ENCODE measurements at places on chromosomes 5 and 9. TPM values are rescaled to one million over a fixed set of nuclear protein-coding genes. Genes with fewer than 3 reads are reported as not detected.
A peak's percentile ranks its signal among the peaks of the same experiment; 100 is the strongest.

PCDHGB1 gene
- not detected for total RNA-seq

PROB1 gene
- 6.2 TPM for total RNA-seq

MCTP1 gene
- total RNA-seq = 1.1 TPM

- no peak overlapping the region for H3K27ac ChIP-seq
- H3K4me3 ChIP-seq = no peak overlapping the region
- H3K4me1 ChIP-seq = no peaks in the 10 kb centered on the region
- H3K27me3 ChIP-seq = peaks cover 7% of the 10 kb centered on the region
Measured at GRCh38 chr5:11069041-11069440, 308.0 kb upstream of the DAP start.

PKN3 gene
- 7.2 TPM for total RNA-seq

GRCh38 chr9:96509848-96510247 lies 59.9 kb downstream of the HABP4 start:
- H3K27me3 ChIP-seq = no peaks in the 10 kb centered on the region
- no peak overlapping the region for H3K4me3 ChIP-seq
- DNase-seq = no peak
- peaks cover 4% of the 10 kb centered on the region for H3K4me1 ChIP-seq
- H3K27ac ChIP-seq = no peak overlapping the region
- peaks cover 2% of the 10 kb centered on the region for H3K36me3 ChIP-seq

- H3K36me3 ChIP-seq = peaks cover 2% of the 10 kb centered on the region
- no peak overlapping the region for H3K4me3 ChIP-seq
- no peak for DNase-seq
- no peaks in the 10 kb centered on the region for H3K27me3 ChIP-seq
Measured at GRCh38 chr9:94921092-94921471, 194.6 kb downstream of the AOPEP start.

DNA sequence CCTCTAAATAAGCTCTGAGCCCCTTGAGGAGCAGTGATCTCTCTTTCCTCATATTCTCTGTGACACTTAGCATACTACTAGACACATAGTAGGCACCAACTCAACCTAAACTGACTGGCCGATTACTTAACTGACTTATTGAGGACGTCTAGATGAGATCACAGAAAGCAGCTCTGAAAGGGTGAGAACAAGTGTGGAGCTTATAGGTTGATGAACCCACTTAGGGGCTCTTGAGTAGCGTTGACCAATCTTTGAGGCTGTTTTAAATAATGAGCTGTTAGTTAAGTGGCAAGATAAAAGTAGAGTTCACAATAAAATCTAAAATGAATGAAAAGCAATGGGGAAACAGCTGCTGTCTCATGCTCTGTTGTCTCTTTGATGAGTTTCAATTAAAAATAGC lies 124.7 kb upstream of the TNPO1 start:
- no peak overlapping the region for H3K27ac ChIP-seq
- peaks cover 51% of the 10 kb centered on the region for H3K27me3 ChIP-seq
- H3K4me1 ChIP-seq = no peaks in the 10 kb centered on the region
- no peak overlapping the region for H3K4me3 ChIP-seq

DNA sequence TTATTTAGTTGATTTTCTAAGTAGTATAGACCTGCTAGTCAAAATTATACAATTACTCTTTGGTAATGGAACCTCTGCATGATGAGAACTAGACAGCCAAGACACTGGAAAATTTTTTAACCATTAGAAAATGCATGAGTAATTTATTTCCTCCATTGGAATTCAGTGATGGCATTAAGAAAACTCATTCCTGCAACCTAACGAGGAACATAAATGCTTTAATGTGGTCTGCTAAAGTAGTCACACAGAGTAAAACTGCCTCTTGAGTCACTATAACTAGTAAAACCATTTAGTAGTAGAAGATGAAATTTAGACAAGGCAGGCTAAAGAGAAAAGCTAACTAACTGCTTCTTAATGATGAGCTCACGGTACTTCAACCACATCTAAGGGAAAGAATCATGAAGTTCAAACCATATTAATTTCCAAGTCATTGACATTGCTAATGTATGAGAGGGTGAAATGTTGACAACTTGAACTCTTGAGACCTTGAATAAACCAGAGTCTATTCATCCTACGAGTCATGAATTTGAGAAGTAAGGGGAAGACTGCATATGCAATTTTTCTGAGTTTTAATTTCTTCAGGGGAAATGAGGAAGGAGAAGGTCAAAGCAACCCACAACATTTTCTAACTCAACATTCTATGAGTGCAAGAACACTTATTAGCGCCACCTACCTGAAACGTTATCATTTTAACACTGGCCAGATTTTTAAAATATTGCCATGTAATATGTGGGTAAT lies 74.4 kb downstream of the GLIS3 start:
- peak overlapping the region; percentile 75 for H3K27ac ChIP-seq
- H3K4me1 ChIP-seq = peaks cover 41% of the 10 kb centered on the region
- H3K36me3 ChIP-seq = no peaks in the 10 kb centered on the region
- no peak for DNase-seq

GRCh38 chr5:65779643-65780042 lies 57.6 kb downstream of the NLN start:
- DNase-seq = no peak
- peaks cover 27% of the 10 kb centered on the region for H3K4me1 ChIP-seq
- peaks cover 48% of the 10 kb centered on the region for H3K36me3 ChIP-seq
- H3K27ac ChIP-seq = peak overlapping the region; percentile 60
- H3K27me3 ChIP-seq = no peaks in the 10 kb centered on the region
- no peak overlapping the region for H3K4me3 ChIP-seq

DNA sequence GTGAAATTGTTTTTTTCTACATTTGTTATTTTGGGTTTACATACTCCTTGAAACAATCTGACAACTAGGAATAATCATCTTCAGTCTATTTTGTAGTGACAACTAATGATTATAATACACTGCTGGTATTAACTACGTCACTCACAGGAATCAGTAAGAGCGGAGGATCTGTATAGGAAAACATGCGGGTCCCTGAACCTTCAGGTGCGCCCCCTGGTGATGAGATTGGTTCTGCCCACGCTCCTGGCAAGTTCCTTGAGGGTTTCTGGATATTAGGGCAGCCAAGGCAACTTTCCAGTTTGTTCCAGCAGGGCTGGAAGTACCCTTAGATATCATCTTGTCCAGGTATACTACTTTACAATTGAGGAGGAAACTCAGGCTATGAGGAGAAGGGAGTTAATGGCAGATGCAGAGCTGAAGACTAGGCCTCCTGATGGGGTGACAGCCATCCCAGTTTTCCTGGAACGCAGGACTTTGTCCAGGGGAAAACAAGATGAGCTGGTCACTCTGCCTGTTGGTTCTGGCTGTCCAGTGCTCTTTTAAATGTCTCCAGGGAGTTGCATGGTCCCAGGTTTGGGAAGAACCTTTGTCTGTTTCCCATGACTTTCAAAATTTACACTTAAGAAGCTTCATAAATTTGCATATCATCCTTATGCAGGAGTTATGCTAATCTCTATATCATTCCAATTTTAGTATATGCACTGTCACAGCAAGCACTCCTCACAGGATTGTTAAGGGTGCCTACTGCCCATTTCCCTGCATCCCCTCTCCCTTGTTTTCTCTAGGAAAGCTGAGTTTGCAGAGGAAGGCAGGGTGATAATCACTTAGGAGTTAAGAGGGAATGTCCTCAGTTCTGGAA lies 14.9 kb upstream of the WNT8A start:
- H3K27me3 ChIP-seq = no peaks in the 10 kb centered on the region
- H3K4me1 ChIP-seq = peaks cover 3% of the 10 kb centered on the region
- DNase-seq = peak; percentile 62
- no peaks in the 10 kb centered on the region for H3K36me3 ChIP-seq
- no peak overlapping the region for H3K4me3 ChIP-seq

AIF1L gene
- total RNA-seq = 0.92 TPM

DNA sequence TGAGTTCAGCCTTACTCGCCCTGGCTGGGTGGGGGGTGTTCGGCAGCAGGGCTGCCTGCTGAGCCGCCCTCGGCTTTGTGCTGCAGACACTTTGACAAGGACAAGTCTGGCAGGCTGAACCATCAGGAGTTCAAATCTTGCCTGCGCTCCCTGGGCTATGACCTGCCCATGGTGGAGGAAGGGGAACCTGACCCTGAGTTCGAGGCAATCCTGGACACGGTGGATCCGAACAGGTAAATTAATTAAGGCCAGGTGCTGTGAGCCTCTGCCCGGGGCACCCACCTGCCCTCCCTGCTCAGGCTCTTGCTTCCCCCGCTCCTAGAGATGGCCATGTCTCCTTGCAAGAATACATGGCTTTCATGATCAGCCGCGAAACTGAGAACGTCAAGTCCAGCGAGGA lies 24.2 kb downstream of the DYNC2I2 start:
- no peaks in the 10 kb centered on the region for H3K27me3 ChIP-seq
- no peak overlapping the region for H3K4me3 ChIP-seq
- peaks cover 6% of the 10 kb centered on the region for H3K36me3 ChIP-seq
- no peak overlapping the region for H3K27ac ChIP-seq

GPX8 gene
- total RNA-seq = not detected

PCDHB14 gene
- total RNA-seq = not detected

PRLR gene
- not detected for total RNA-seq

PCDHA12 gene
- total RNA-seq = not detected

GGTA1 gene
- total RNA-seq = not detected

MED7 gene
- 14.2 TPM for total RNA-seq

GRCh38 chr5:87853541-87853940 lies 415.1 kb downstream of the TMEM161B start:
- H3K27ac ChIP-seq = no peak overlapping the region
- no peak overlapping the region for H3K4me3 ChIP-seq
- no peaks in the 10 kb centered on the region for H3K36me3 ChIP-seq
- H3K27me3 ChIP-seq = no peaks in the 10 kb centered on the region
- no peaks in the 10 kb centered on the region for H3K4me1 ChIP-seq

PCDHAC1 gene
- total RNA-seq = not detected

- DNase-seq = no peak
- no peaks in the 10 kb centered on the region for H3K36me3 ChIP-seq
- H3K27ac ChIP-seq = no peak overlapping the region
- no peak overlapping the region for H3K4me3 ChIP-seq
- H3K4me1 ChIP-seq = no peaks in the 10 kb centered on the region
Measured at GRCh38 chr5:129617206-129617605, 130.7 kb upstream of the MINAR2 start.

- H3K4me3 ChIP-seq = no peak overlapping the region
- no peaks in the 10 kb centered on the region for H3K36me3 ChIP-seq
- H3K27ac ChIP-seq = no peak overlapping the region
- H3K27me3 ChIP-seq = peaks cover 17% of the 10 kb centered on the region
- no peak for DNase-seq
Measured at GRCh38 chr9:69445251-69445650, 120.2 kb downstream of the ENTREP1 start.

DNA sequence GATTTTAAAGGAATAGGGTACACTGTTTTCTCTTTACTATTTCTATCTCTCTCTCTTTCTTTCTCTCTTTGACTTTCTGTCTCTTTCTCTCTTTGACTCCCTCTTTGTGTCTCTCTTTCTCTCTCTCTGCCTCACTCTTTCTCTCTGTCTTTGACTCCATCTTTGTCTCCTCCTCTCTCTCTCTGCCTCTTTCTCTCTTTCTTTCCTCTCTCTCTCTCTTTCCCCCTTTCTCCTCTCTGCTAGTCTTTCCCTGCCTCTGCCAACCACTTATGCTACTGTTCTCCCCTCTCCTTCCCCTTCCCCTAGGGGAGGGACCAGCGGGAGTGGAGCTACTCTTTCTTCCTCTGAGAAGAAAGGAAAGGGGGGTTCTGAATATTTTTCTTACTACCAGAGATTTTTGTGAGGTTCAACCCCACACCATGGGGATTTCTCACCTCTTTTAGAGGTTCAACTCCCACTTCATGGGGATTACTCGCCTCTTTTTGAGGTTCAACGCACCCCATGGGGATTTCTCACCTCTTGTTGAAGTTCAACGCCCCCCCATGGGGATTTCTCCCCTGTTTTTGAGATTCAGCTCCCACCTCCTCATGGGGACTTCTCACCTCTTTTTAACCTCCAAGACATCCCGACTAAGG lies 309.9 kb downstream of the NR3C1 start:
- peaks cover 19% of the 10 kb centered on the region for H3K4me1 ChIP-seq
- DNase-seq = no peak
- peaks cover 22% of the 10 kb centered on the region for H3K36me3 ChIP-seq
- no peaks in the 10 kb centered on the region for H3K27me3 ChIP-seq
- H3K4me3 ChIP-seq = peak overlapping the region; percentile 42

DNA sequence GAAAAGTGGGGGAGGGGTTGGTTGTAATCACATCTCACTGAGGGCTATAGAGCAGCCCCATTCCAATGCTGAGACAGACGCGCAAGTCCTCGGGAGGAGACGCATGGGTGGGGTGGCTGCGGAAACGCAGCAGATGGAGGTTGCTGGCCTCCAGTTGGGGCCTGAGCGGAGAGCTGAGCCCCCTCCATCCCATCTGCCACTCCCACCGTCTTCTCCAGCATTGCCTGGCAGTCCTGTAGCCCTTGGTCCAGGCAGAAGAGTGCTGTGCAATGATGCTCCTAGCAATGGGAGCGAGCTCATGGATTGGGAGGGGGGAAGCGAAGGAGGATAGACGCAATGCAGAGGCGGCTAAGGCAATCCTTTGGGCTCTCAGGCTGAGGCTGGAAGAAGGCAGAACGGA lies 79.4 kb upstream of the GLRA1 start:
- H3K27ac ChIP-seq = no peak overlapping the region
- no peaks in the 10 kb centered on the region for H3K36me3 ChIP-seq
- no peaks in the 10 kb centered on the region for H3K27me3 ChIP-seq
- no peak overlapping the region for H3K4me3 ChIP-seq
- no peak for DNase-seq

DNA sequence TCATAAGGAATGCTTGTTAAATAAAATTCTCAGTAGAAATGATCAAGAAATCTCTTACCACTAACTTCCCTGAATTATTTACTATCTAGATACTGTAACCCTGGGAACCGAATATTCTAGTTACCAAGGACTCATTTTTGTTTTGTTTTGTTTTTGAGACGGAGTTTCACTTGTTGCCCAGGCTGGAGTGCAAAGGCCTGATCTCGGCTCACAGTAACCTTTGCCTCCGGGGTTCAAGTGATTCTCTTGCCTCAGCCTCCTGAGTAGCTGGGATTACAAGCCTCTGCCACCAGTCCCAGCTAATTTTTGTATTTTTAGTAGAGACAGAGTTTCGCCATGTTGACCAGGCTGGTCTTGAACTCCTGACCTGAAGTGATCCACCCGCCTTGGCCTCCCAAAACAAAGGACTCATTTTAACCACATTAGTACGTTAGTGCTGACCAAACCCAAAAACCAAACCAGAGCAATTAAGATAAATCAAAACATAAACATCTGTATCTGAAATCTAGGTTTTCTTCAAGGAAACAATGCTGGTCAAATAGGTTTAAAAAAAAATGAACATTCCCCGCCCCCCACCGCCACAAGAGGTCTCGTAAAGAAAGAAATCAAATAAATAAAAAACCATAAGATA lies 3.7 kb downstream of the TXN start:
- DNase-seq = no peak
- peak overlapping the region; percentile 32 for H3K4me3 ChIP-seq
- H3K27ac ChIP-seq = no peak overlapping the region
- no peaks in the 10 kb centered on the region for H3K27me3 ChIP-seq

- no peak for DNase-seq
- H3K27me3 ChIP-seq = peaks cover 95% of the 10 kb centered on the region
- H3K27ac ChIP-seq = no peak overlapping the region
- no peaks in the 10 kb centered on the region for H3K36me3 ChIP-seq
- no peak overlapping the region for H3K4me3 ChIP-seq
- H3K4me1 ChIP-seq = peaks cover 10% of the 10 kb centered on the region
Measured at GRCh38 chr5:176743868-176744583, 66.3 kb upstream of the UNC5A start.
